ENCODE measurements at places on chromosomes 16 and 17.
A peak's percentile ranks its signal among the peaks of the same experiment; 100 is the strongest.

DNA sequence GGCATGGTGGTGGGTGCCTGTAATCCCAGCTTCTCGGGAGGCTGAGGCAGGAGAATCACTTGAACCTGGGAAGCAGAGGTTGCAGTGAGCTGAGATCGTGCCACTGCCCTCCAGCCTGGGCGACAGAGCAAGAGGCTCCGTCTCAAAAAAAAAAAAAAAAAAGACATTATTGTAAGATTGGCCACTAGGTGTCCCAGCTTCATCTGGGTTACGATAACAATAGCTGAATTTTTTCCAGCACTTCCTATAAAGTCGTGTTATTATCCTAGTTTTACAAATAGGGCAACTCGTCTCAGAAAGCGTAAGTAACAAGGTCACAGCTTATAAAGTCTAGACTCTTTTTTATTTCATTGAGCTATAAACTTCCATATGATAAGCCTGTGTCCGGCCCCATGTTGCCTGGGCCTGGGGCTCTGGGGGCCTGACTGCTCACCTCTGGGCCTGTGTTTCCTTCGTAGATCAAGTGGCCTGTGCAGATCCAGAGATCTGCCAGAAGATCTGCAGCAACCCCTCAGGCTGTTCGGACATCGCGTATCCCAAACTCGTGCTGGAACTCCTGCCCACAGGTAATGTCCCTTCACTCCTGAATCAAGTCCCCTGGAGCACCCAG is 60.5 kb downstream of the SLC5A11 start:
- no peak for DNase-seq

- no peak for DNase-seq
Observed at GRCh38 chr17:2102931-2103809, 48.3 kb downstream of the HIC1 start.

GRCh38 chr17:71084219-71084618 is 914.9 kb downstream of the KCNJ2 start:
- DNase-seq = no peak

DNA sequence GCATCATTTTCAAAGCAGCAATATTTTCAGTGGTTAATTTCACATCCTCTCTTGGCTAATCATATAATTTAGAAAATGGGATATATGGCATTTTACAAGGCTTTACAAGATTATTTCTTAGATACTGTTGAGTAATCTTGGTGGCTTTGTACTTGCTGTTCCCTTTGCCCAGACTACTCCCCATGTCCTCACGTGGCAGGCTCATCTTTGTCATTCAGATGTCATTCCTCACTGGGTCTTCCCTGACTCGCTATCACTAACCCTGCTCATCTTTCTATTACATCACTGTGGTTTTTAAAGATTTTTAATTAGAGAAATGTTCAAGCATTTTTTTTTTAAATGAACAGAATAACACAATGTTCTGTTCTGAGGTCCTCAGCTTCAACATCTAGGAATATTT is 240.0 kb upstream of the IRX5 start:
- no peak for DNase-seq

DNA sequence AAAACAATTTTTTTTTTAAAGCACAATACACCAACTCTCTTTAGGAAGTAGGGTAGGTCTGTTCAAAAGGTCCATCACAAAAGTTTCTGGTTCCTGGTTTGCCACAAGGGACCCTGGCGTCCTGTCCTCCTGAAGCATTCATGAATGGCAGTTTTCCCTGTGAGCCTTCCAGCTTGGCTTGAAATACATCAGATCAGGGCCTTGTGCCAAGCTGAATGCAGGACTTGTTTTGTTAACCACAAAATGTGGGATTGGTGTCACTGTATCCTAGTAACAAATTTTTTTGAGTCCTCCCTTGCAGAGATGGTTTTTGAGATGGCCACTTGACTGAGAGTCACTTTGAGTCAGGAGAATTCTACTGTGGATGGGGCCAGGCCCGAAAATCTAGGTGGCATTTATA is 3.9 kb downstream of the GNAO1 start:
- no peak for DNase-seq

DNA sequence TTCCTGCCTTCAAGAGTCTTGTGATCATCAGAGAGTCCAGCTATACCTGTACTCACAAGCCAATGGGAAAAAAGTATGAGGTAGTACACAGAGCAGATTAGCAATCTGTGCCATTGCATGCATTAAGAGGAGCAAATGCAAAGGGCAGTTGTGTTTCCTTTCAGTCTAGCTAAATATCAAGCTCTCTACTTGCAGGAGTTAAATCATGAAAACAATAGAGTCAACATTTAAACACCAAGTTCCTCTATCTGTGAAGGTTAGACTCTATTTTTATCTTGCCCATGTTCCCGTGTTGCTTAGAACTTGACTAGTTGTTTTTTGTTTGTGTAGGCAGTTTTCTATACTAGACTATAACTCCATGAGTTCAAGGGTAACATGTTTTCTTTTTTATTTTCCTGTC is 4.7 kb upstream of the FAM20A start:
- DNase-seq = no peak

- no peak for DNase-seq
Observed at GRCh38 chr16:4641895-4642294, 17.3 kb downstream of the MGRN1 start.

DNA sequence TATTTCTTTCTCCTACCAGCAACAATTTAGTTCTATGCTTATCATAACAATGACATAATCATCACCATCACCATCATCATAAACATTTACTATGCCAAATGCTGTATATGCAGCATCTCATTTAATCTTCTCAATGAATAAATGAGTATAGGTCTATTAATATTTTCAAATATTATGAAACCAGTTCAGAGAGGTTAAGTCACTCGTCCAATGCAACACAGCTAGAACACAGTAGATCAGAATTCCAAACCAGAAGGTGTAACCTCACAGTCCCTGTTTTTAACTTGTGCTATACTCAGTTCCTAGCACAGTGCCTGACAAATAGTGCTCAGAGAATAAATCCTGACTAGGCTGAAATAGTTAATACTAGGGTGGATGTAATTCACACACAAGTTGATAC is 314.8 kb downstream of the XYLT1 start:
- no peak for DNase-seq

- peak; percentile 57 for DNase-seq
Observed at GRCh38 chr17:45221081-45222013, at the start of gene FMNL1. FMNL1 (plus strand) TSS chr17:45221885; CDS start chr17:45222125, 240 bp downstream.

GRCh38 chr17:1208966-1209365 is 29.2 kb upstream of the ABR start:
- DNase-seq = no peak

DNA sequence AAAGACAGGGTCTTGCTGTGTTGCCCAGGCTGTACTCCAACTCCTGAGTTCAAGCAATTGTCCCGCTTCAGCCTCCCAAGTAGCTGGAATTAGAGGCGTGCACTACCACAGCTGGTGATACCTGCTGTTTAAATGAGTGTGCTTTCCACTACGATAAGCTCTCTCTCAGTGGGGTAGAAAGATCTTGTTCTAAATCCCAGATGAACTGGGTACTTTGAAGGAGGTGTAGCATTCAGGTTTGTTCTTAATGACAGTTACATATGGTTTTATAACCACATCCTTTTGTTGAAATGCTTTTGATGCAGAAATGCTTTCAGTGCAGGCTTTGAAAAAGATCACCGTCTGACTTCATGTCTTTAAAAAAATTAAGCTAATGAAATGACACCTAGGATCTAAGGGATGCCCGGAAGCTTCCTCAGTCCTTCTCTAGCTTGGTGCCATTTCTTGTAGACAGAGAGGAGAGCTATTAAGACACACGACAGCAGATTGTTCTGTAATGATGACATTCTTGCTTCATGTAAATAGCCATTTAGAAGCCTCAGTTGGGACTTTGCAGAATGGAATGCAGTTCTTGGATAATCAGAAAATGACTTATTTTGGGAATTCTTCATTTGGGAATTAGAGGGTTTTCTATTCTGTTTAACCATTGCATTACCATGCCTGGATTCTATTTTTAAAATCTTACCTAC is 19.5 kb downstream of the PMM2 start:
- DNase-seq = peak; percentile 2

DNA sequence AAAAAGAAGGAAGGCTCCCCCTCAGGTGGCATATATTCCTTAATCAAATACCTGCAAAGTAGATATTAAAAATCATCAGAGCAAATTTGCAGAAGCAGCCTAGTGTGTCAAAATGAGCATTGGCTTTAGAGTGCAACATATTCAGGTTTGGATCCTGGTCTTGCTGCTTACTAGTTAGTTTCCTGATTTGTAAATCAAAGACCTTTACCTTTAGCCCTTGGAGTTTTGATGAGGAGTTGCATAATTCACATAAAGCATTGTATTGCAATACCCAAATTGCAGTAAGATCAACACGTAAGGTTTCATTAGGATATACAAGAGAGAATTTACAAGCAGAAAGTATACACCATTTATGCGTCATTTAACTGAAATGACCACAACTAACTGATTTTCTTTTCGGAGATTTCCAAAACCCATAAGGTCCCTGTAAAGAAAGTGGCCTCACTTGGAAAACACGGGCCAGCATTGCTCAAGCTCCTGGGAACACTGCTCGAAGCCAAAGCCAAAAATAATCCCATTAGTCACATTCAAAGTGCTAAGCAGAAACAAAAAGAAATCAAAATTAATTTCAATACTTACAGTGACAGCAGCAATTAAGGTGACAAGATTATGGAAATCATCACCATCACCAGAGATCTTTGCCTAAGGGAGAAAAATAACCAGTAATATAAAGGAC is 415.9 kb upstream of the ERCC4 start:
- no peak for DNase-seq

DNA sequence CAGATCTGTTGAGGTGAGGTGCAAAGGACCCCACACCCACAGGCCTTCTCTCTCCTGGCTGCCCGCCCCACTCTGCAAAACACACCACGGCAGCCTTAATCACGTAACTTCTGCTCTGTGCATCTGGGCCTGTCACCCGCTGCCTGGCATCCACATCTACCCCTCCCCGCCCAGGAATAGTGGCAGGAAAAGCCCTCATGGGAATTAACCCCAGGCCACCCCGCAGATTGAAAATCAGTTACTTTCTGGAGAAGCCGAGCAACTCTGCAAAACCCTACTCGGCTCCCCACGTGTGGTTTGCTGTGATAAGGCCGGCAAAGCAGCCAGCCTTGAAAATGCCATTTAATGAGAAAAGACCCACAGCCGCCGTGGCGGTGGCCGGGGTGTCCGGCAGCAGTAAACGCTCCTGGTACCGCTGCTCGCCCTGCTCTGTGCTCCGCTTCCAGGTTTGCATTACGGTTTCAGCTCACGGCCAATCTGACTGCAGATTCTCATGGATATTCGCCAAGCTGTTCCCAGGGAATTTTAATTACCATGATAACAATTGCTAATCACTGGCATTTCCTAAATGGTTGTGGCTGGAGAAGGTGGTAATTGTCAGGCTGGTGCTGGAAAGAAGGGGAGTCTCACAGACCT is 78.0 kb upstream of the DOC2B start:
- DNase-seq = no peak

DNA sequence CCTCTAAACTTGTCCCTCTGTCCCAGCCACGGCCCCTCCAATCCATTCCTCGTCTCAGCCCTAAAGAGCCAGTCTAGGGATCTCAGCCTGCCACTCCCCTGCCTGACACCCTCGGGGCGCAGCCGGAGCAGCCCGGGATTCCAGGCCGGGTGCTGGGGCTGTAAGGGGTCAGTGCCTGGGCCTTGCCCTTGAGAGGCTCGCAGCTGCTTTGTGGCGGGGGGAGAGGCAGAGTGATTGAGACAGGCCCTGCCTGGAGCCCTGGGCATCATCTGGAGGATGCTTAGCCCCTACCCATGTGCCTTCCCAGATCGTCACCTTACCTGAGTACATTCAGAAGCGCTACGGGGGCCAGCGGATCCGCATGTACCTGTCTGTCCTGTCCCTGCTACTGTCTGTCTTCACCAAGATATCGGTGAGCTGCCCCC is 8.3 kb downstream of the SLC5A10 start:
- DNase-seq = no peak

- no peak for DNase-seq
Observed at GRCh38 chr17:71444078-71444477, 676.7 kb upstream of the SOX9 start.

GRCh38 chr17:81858170-81858966 is 2.0 kb downstream of the P4HB start:
- DNase-seq = no peak

DNA sequence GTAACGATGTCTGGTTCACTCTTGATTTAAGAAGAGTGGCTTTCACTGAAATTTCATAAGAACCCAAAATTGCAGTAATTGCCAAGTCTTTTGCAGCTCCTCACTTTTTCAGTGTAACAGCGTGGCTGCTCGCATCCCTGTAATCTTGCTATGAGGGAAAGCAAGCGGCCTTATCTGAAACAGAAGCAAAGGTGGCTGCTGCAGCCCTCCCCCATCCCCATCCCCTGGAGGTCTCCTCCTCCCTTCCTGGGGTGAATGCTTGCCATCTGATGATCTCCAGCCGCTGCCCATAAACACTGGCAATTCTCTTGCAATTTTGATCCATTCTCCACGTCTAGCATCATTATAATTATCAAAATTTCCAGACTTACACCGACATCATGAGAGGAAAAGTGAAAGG is 182.5 kb upstream of the ASIC2 start:
- no peak for DNase-seq

DNA sequence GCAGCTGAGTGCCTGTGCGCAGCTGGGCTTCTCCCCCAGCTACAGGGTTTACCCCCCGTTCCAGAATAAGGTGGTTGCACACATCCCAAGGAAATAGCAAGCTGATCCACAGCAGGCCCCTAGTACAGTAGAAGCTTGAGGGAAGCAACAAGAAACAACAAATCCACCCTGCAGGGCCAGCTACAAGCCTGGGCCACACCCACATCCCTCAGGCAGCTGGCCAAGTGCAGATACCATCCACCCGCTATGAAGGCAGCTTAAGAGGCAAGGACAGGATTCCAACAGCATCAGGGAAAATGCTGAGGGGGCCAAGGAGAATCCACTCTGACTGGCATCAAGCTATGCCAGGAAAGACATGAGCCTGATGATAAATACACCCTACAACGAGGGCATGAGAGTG is 66.9 kb upstream of the RCVRN start:
- no peak for DNase-seq

- DNase-seq = peak; percentile 14
Observed at GRCh38 chr17:77842528-77843147, 115.9 kb upstream of the TNRC6C start.

DNA sequence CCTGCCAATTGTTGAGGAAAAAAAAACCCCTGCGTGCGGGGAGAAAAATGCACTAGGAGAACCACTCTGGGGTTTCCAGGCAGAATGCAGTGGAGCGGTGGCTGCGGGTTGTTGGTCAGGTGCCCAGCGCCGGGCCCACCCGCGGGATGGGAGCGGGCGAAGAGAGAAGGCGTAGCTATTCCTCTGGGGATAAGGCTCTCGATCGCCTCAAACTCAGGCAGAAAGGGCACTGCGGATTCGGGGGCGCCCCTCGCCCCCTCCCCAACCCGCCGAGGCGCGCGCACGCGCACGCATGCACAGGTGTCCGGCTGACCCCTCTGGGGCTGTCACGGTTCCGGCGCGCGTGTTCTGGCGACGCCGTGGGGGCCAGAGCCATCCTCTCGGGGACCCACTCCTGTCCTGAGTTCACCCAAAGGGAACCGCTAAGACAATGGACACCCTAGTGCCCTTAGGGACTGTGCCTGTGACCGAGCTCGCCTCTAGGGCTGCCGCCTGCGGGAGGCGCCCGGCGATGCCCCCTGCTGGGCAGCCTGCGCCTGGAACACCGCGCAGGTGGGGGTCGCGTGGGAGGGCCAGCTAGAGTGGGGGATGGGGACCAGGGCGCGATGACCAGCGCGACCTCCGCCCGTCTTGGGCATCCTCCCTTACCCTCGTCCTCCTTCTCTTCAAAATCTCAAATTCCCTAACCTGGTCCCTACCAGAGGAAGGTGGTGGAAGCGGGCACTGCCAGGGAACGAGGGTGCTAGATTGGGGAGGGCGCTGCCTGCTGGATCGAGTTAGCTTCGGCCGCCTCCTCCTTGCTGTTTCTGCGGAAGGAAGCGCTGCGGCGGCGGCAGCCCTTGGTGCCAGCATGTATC is 14.4 kb upstream of the CBX8 start:
- no peak for DNase-seq

All from CD4-positive, alpha-beta T cell treated with Interleukin-4 for 4 hours (primary cell).